ENCODE measurements at places on chromosomes 12 and 14.
A peak's percentile ranks its signal among the peaks of the same experiment; 100 is the strongest.

- no peak for DNase-seq
Measured at GRCh38 chr12:13071305-13072280, 27.4 kb downstream of the FAM234B start.

DNA sequence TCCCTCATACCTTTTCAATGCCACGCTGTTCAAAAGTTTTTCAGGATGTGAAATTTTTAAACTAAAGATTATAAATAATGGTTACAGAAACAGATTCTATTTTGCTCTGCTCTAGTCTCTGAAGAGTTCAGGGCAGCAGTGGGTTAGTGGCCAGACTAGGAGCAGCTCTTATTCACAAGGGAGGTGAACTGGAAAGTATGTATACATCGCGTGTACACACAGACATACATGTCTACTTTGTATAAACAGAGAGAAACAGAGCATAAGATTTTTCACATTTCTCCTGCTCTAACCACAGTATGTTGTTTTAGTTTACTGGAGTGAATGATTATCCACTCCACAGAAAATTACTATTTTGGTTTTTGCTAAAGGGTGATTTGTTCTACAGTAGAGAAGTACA, 74.4 kb upstream of the CRY1 start:
- DNase-seq, result no peak

- no peak for DNase-seq
Measured at GRCh38 chr14:94124582-94125377, 4.6 kb downstream of the IFI27L2 start.

- DNase-seq, result no peak
Measured at GRCh38 chr14:95707327-95707726, 6.6 kb downstream of the TCL1A start.

- DNase-seq, result no peak
Measured at GRCh38 chr12:107125833-107126232, 32.5 kb upstream of the CRY1 start.

DNA sequence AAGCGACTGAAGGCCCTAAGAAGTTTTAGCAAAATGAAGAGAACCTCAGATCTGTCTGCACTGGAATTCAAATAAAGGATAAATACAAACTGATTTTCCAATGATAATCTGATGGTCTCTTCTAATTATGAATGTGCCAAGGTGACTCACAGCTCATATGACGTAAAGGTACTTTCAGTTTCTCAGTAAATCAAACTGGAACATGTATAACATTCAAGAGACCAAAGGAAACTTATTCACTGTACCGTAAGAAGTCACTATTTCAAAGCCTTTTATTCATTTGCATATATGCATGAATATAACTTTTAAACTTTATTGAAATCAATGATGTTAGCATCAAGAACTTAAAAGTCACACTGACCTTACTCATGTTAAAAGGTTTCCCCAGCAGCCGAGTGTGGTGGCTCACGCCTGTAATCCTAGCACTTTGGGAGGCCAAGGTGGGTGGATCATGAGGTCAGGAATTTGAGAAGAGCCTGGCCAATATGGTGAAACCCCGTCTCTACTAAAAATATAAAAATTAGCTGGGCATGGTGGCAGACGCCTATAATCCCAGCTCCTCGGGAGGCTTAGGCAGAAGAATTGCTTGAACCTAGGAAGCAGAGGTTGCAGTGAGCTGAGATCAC, 52.2 kb downstream of the ATXN2 start:
- peak; percentile 9 for DNase-seq

DNA sequence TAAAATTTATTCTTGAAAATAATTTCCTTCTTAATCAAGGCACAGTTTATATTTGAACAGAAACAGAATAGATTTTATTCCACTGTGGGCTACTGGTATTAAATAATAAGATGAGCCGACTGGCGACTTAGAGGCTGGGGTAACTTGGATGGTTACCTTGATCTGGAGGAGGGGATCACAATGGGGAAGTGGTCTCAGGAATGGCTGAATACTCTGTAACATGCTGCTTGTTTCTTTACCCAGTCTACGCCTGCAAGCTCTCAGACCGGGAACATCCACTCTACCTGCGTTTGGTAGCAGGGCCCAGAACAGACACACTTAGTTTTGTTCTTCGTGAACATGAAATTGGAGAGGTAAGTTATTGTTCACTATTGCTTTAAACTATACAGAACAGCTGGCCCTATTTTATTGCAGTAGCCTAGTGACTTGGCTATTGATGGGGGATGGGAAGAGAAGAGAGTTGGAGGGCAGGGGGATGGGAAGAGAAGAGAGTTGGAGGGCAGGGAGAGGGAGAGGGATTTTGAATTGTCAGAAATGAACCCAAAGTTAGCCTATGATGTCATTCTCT, 67.9 kb downstream of the GNS start:
- DNase-seq, result no peak

DNA sequence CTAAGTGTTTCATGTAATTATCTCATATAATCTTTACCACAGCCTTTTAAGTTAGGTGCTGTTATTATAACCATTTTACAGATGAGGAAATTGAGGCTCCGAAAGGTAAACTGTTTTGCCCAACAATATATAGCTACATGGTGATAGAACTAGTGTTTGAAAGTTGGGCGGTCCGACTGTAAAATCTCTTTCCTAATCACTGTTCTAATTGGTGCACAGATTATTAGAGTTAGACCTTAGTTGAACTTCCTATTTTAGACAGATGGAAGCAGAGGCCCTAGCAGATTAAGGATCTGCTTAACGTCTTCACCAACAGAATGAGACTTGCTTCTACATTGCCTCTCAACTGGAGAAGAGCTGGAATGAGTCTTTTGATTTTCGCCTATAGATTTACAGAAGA, 30.0 kb upstream of the DUSP6 start:
- no peak for DNase-seq

DNA sequence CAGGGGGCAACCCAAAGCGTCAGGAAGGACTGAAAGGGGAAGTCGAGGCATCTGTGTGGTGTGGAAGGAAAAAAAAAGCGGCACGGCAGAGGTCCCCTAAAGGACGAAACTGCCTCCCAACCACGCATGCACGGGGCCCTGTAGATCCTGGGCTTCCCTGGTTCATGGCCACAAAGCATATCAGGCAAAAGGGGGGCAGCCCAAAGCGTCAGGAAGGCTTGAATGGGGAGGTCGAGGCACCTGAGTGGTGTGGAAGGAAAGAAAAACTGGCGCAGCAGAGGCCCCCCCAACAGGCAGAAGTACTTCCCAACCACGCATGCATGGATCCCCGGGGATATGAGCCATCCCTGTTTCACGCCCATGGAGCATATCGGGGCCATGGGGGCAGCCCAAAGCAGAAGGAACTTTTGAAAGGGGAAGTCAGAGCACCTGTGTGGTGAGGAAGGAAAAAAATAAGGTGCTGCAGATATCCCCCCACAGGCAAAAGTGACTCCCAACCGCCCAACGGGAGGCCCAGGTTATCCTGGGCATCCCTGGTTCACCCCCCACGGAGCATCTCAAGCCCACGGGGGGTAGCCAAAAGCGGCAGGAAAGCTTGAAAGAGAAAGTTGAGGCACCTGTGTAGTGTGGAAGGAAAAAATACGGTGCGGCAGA, 581.2 kb downstream of the ALG10 start:
- DNase-seq, result no peak

- no peak for DNase-seq
Measured at GRCh38 chr14:98293576-98293975, 978.4 kb downstream of the BCL11B start.

DNA sequence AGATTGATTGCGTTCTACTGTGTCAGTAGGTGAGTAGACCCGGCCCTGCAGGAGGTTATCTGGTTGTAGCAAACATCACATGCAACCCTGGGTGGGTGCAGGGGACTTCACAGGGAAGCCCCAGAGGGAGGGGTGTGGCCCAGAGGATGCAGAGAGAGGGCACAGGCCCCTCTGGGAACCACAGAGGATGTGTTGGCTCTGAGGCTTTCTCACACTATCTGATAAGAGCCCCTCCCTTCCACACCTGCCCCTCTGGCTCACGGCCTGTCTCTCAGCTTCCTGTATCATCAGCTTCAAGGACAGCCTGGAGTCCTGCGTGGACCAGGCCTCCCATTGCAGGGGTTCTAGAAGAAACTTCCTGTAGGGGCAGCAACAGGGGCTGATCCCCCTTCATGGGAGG, 101.9 kb downstream of the RIN3 start:
- DNase-seq, result peak; percentile 86

- no peak for DNase-seq
Measured at GRCh38 chr12:87820524-87821202, 208.5 kb downstream of the C12orf50 start.
